ENCODE measurements at places on chromosomes 3 and 15.
A peak's percentile ranks its signal among the peaks of the same experiment; 100 is the strongest.

DNA sequence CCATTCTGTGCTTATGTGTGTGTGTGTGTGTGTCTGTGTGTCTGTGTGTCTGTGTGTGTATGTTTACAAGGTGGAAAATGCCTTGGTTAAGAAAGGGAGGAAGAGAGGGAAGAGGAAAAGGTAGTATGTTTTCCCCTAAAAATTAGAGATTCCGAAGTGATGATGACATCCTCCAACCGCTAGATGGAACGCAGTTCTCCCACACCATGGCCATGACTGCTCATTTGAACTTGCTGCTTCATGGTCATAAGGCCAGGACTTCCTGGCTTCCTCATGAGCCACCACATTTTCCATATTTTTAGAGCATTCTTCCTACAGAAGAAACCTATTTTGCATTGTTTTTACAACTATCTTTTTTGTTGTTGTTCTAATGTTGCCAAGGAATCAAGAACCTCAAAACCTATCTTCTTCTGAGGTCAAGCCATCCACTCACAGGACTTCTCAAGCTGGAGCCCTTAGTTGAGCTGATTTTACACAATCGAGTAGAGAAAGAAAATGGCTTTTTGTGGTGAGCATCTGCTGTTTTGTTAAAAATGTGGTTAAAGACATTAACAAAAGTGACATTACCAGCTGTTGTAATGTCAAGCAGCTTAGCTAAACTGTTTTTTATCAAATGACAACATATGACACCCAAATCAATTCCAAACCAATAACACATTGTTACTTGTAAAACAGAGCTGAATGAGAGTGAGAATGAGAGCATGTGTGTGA, 1091.0 kb downstream of the FHIT start:
- no peak for DNase-seq

DNA sequence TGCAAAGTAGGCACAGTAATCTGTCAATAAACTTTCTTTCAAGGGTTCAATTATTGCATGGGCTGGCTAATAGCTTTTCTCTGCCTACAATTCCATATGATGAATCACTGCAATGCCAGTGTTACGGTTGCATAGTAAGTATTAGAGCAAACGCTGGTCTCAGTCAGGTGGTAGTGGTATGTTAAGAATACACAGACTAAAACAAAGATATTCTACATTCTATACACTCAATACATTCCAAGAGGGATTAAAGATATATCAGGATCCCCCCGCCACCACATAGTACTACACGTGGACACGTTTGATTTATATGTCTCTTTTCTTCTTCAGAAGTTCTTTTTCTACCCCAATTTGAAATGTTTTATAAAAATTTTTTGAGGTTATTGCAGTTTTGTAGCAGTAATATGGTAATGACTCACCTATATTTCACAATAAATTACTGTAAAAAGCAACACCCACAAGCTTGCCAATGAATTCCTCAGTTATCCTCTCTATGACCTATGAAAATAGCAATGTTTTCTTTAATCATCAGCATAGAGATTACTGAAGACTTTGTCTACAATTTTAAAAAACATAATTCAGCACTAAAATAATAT, 68.2 kb downstream of the CD200R1L start:
- no peak for DNase-seq

GRCh38 chr3:86993704-86994103, 2.8 kb upstream of the VGLL3 start:
- DNase-seq: no peak

GRCh38 chr15:65738649-65739048, 53.4 kb downstream of the DENND4A start:
- DNase-seq: no peak

DNA sequence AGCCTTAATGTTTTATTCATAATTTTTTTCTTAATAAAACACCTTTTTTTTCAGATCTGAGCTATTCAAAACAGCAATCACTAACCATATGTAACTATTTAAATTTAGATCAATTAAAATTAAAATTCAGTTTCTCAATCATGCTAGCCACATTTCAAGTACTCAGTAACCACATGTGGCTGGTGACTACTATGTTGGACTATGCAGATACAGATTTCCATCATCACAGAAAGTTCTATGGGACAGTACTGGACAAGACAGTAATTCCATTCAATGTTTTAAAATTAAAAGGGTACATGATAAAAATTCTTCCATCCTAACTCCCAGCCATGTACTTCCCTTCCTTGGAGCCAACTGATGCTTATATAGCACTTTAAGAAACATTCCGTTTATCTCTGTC, 119.3 kb downstream of the GLDN start:
- no peak for DNase-seq

GRCh38 chr15:58770519-58770856, 614 bp upstream of the MINDY2 start:
- peak; percentile 12 for DNase-seq

GRCh38 chr15:32120577-32121383, 90.5 kb downstream of the CHRNA7 start:
- DNase-seq: no peak

DNA sequence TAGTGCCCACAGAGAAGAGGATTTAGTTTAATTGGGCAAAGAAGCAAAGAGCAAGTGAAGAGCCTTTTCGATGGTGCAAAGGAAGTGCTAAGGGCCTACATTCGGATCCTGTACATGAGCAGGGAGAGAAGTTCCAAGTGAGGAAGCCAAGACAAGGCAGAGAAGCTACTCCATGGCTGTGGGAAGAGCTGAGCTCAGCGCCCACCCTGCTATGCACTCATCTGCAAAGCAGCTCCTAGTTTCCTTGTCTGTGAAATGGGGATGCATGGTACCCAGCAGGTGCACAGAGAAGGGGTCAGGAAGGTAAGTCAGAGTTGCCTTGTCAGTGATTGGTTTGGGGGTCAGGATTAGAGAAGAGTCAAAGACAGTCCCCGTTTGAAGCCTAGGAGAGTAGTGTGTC, 126.5 kb downstream of the PDE8A start:
- DNase-seq: no peak

GRCh38 chr3:191376516-191377141, 46.3 kb upstream of the UTS2B start:
- DNase-seq: no peak

DNA sequence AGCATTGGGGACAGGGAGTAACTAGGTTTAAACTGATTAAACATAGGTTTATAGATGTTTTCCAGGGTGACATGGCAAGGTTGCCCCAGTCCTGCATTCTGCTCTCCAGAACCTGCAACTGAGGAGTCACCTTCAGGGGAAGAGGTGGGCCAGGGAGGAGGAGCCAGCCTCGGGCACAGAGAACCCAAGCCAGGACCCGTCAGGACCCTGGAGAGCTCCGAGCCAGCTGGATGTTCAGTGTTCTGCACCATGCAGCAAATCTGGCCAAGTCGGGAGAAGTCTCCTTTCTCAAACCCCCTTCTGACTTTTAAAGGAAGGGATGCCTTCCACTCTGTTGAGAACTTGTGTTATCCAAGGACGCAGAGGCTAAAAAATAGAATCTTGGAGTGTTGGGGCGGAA, 62.1 kb upstream of the SLC6A11 start:
- no peak for DNase-seq

- DNase-seq: no peak
Observed at GRCh38 chr15:58257776-58258325, 119.7 kb downstream of the AQP9 start.

GRCh38 chr3:14549256-14549919, 9.2 kb upstream of the GRIP2 start:
- DNase-seq: no peak

- DNase-seq: no peak
Observed at GRCh38 chr15:76328958-76329357, 7.6 kb upstream of the ISL2 start.

GRCh38 chr3:156163848-156164247, 43.5 kb downstream of the KCNAB1 start:
- no peak for DNase-seq

- DNase-seq: no peak
Observed at GRCh38 chr3:149393345-149394160, 16.1 kb upstream of the TM4SF1 start.

- DNase-seq: no peak
Observed at GRCh38 chr15:89352476-89352875, 17.9 kb upstream of the POLG start.

GRCh38 chr15:29759596-29759995, 62.7 kb downstream of the TJP1 start:
- DNase-seq: no peak

GRCh38 chr3:141530415-141530768, 43.6 kb downstream of the RASA2 start:
- no peak for DNase-seq

DNA sequence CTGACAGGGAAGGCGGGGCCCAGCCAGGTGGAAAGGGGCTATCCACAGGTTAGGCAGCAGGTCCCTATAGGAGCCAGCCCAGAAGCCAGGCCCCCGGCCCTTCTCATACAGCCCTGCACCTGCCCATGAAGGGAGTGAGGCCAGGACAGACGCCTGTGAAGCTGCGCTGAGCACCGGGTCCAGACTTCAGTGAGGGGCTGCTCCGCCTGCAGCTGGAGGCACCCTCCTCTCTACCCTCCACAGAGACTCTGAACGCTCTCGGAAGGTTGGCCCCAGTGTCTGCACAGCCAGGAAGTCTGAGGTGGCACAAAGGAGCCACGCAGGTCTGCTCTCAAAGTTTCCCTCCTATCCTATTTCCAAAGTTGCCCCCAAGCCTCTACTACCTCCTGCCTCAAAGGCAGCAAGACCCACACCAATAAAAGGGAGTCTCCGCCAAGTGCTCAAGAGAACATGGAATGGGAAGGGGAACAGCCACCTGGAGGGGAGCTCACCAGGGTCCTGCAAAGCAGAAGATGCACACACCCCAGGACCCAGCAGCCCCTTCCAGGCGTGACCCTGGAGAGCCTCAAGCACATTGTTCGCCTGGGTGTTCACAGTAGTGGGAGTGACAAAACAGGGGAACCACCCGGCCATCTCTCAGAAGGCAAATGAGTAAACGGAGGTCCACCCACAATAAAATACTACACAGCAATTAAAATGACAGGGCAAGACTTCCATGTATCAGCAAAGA, 19.5 kb downstream of the XXYLT1 start:
- DNase-seq: no peak

DNA sequence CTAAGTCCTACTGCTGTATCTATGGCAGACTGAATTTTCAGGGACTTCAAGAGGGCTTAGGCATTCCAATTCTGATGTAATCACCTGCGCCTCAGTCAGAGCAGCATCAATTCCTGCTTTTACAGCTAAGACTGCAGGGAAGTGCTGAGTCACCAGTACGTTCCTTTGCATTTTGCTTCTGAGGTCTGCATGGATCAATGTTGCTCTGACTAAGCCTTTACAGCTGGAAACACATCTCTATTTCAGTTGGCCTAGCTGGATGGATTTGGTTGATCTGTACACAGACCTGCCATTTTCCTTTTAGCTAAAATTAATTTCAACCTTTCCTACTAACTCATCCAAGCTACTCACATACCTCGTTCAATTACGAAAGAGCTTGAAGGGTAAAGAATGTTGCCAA, 51.3 kb downstream of the ETV5 start:
- DNase-seq: no peak

GRCh38 chr15:33795070-33795469, 173.2 kb upstream of the CHRM5 start:
- no peak for DNase-seq

- no peak for DNase-seq
Observed at GRCh38 chr15:89167267-89168176, 53.9 kb downstream of the RLBP1 start.

DNA sequence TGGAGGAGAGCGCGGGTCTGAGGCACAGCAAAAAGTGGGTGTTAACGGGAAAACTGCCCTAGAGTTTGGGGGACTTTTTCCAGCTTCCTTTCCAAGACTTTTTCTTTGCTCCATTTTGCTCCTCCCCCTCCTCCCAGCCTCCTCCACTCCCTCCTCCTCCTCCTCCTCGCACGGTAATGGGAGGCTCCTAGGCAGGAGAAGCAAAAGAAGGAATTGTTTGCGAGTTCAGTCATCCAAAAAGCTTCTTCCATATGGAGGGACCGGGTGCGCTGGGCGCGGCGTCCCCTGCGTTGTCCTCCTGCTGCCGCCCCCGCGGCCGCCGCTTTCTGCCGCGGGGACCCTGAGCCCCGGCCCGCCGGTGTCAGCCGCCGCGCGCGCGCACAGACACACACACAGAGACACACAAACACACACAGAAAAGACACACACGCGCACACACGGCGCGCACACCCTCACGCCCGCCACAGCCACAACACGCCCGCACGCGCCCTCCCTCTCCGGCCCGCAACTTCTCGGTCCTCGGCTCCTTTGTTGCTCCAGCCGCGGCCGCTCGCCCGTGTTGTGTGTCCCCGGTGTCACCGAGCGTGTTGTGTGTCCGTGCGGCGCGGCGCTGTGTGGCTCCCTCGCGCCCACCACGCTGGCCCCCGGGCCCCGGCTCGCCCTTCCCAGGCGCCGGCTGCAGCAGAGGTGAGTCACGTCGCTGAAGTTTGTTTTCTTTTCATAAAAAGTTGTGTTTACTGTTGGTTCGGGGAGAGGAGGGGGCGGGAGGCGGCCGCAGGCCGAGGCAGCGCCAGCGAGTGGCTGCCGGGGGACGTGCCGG, at the start of gene BOC:
TSS of gene BOC (plus strand) at position 228 of the 820 bp plus-strand sequence. CDS start 38,246 bp downstream, outside the sequence.
- no peak for DNase-seq

DNA sequence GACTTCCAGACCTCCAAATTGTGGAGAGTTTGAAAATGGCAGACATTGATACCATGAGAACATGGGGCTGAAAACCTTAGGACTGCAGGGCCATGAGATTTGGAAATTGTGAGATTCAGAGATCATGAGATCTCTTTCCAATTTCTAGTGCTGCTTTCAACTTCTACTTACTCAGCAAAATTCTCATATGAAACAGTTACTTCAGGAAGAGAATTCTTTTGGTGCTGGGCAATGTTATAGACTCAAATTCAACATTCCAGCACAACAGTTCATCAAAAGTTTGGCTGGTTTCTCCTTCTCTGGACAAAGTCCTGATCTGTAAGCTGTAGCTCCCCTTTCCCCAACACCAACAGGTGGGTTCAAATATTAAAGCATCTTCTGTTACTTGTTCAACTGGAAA, 506.9 kb upstream of the NECTIN3 start:
- DNase-seq: no peak

GRCh38 chr15:98127586-98127985, 167.1 kb downstream of the ARRDC4 start:
- DNase-seq: no peak

GRCh38 chr3:134804508-134805480, 9.7 kb downstream of the EPHB1 start:
- no peak for DNase-seq

DNA sequence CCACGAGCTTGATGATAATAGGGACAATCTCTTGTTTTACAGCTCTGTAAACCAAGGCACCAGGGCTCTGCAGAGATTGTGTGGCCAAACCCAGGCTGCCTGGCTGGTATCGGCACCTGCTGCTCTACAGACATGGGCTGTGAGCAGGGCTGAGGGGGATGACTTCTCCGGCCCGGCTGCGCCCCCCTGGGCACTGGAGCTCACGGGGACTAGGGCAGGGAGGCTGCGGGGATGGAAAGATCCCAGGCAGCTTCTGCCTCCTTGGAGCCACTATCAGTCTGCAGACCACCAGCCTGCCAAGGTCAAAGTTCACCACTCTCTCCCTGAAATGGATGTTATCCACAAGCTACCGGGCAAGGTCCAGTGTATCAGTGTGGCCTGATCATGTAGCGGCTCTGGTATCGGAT, 22.0 kb upstream of the PIGZ start:
- no peak for DNase-seq
